Dermis microvascular lymphatic vessel endothelial cell (primary cell): ENCODE measurements at places on chromosomes 7 and 10.

DNA sequence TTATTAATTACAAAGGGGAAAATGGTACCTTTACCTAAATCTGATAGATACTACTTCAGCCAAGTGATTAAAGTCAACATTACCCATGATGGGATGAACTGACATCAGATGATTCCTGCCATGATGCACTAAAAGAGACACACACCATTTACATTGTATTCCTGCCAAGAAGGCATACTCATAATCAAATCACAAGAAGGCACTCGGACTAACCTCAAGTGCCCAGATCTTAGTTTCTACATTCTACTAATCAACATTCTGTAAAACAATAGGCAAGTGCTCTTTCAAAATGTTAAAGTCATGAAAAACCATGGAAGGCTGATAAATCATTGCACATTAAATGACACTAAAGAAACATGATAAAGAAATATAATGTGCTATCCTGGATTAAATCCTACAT is 44.4 kb downstream of the SLC35G1 start:
- no peak for DNase-seq

- DNase-seq: no peak
These were observed 27.0 kb downstream of the ITPRIP start for GRCh38 chr10:104311184-104311720.

- DNase-seq: peak; percentile 60
These were observed 266.0 kb downstream of the USP6NL start for GRCh38 chr10:11345224-11346054.

- no peak for DNase-seq
These were observed 1096.9 kb upstream of the POT1 start for GRCh38 chr7:126026421-126027088.

- no peak for DNase-seq
These were observed 237.3 kb downstream of the NSUN6 start for GRCh38 chr10:18414061-18414460.

DNA sequence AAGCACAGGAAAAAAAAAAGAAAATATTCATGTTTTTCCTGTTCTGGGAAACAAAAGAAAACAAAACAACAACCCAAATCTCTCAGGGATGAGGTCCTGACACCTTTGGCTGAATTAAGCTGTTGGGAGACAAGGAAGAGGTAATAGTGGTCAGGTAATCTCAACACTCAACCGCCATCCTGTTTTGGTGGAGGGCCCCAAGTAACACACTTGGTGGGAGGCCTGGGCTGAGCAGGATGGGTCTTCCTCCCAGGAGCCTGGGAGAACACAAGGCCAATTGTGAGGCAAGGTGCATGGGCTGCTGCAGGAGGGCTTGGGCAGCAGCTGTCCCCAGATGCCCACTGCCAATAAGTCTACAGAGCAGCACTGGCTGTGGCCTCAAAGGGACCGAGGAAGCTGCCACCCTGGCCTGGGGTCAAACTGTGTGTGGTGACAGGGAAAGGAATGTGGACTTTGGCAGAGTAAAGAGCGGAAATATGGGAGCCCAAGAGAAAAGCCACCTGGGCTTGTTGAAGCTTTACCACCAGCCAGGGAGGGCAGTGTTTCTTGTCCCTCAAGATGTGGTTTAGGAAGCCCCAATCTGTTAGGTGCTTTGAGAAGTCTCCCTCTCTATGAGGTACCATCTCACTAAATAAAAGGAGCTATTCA is 93.5 kb upstream of the SLC25A13 start:
- no peak for DNase-seq

- DNase-seq: no peak
These were observed 40.4 kb upstream of the STEAP4 start for GRCh38 chr7:88347090-88347489.

- no peak for DNase-seq
These were observed 106.3 kb upstream of the GDF10 start for GRCh38 chr10:47193666-47194065.

DNA sequence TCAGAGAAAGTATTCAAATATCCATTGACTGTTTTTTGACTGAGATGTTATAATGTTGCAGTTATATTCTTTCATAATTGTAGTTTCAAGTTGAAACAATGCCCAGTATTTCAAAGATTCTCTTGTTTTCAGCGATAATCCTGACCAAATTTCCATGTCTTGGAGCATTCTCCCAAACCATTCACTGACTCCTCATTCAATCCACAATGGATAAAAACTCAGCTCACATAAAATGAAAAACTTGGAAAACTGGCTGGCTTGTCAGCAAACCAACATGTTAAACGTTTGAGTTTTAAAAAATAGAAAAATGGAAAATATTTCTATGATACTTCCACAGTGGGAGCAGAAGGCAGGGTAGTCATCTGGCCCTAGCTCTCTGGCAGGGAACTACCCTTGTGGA is 184.4 kb downstream of the C7orf25 start:
- no peak for DNase-seq

DNA sequence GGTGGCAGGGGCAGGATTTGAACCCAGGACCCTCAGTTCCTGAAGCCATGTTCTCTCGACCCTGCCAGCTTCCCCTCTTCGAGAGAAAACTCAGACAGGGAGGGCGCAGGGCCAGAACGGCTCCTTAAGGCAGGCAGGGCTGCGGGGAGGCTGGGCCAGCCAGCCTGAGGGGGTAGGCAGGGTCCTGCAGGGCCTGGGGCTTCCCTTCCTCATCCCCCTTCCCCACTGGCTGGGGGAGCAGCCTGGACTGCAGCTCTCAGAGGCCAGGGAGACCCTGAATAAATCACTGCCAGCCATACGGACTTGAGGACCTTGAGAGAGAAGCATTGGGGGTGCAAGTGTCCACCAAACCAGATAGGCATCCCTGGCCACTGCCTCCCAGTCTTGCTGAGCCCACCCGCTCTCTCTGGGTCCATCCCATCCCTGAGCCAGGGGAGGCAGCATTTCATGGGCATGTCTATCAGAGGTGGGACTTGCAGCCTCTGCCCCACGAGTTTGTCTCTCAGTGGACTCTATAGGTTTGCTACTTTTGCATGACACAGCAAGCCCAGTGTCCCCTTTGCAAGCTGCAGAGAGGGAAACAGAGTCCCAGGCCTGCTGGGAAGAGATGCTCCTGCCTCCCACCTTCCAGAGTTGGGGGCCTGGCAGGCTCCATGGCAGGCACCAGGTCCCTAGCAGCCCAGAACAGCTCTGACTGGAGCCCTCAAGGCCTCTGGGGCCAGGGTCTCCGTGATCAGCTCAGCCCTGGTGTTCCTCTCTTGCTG is 70.9 kb downstream of the MYL10 start:
- DNase-seq: no peak

DNA sequence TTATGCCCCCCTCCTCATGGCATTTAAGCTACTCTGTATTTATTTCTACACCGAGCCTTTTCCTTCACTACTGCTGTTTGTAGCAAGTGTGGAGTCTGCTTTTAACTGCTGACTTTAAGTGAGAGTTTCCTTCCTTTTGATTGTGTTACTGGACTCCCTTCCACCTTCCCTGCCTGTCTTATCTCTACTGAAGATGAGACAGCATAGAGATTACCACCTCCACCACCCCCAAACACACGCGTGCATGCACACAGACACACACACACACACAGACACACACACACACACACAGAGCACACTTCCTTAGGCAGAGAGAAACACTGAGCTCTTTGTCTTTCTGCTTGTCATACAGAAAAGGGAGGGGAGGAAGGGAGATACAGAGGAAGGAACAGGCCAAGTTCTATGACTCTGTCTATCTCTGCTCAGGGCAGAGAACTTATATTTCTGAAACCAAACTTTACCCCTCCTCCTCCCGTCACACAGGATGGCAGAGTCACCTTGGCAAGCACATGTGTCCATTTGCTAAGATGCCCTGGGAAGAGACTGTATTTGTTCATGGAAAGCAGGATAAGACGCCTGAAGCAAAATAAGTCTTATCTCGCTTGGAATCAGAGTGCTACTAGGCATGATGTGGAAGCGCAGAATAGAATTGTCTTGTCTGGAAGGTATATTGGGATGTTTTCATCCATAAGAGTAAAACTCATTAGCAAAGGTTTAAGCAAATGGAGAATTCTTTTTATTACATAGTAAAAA is 81.8 kb upstream of the CAV2 start:
- DNase-seq: no peak

GRCh38 chr7:5309146-5309545 is 26.4 kb downstream of the SLC29A4 start:
- DNase-seq: no peak

DNA sequence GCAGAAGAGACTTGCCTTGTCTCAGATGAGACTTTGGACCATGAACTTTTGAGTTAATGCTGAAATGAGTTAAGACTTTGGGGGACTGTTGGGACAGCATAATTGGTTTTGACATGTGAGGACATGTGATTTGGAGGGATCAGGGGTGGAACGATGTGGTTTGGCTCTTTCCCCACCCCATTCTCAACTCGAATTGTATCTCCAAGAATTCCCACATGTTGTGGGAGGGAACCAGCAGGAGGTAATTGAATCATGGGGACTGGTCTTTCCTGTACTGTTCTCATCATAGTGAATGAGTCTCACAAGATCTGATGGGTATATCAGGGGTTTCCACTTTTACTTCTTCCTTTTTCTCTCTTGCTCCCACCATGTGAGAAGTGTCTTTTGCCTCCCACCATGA is 229.7 kb upstream of the KCND2 start:
- no peak for DNase-seq

- peak; percentile 99 for DNase-seq
These were observed 177.6 kb downstream of the GNAI1 start for GRCh38 chr7:80312139-80312661.

GRCh38 chr7:71285571-71286145 is 153.7 kb downstream of the GALNT17 start:
- no peak for DNase-seq

- DNase-seq: no peak
These were observed 151.6 kb downstream of the TMEM26 start for GRCh38 chr10:61301575-61301974.

GRCh38 chr10:99682752-99683151 is 23.4 kb downstream of the ENTPD7 start:
- DNase-seq: no peak

DNA sequence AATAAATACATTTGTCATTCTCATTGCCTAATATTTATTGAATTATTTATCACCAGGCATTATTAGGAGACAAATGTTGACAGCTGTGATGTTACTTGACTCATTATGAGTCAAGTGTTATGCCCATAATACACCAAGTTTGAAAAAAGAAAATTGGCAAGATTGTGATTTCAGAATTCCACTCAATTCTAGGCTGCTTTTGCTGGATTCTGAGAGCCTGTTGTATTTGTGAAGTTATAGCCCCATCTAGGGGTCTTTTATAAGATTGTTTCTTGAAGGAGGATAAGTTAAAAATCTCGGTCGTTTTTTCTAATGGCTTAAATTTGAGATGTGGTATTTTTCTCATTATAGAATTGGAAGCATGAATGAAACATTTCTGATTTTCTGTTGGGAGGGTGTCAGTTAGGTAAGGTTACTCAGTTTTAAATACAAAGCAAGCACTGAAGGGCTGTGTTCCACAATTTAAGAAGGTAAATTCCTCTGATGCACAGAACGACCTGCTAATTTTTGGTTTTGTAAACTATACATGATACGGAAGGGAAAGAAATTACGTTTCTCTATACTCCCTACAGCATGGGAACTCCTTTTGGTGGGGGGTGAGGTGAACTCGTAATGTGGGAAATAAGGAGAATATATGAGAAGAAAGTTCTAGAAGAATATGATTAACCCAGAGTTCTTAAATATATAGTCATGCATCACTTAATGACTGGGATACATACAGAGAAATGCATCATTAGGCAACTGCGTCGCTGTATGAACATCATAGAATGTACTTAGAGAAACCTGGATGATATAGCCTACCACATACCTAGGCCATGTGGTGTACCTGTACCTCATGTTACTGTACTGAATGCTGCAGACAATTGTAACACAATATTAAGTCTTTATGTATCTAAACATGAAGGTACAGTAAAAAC is 2.6 kb downstream of the STK31 start:
- peak; percentile 61 for DNase-seq

- peak; percentile 40 for DNase-seq
These were observed 55.1 kb downstream of the PDZD8 start for GRCh38 chr10:117320050-117320665.

GRCh38 chr7:141700296-141700847 is 1.6 kb downstream of the DENND11 start:
- DNase-seq: peak; percentile 14

DNA sequence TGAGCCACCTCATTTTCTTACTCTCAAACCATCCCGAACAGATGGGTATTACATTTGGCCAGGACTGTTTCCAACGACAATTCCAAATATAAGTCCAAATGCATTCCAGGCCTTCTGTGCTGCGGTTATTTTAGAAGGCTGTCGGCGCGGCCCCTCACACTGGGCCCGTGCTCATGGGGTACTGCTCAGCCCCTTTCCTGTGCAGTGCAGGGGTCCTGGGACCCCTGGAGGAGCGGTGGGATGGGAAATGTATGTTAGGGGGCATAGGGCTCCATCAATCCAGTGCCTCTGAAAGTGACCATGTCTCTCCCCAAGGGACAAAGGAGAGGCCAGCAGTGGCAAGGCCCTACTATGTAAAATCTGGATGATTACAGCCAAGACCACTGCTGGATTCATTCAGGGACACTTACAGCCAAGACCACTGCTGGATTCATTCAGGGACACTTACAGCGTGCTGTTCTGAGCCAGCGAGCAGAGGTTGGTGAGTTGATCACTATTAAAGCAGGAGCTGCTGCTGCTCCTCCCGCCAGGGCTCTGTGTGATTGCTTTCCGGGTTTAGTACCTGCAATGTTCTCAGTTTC is 66.3 kb downstream of the CHST15 start:
- no peak for DNase-seq

DNA sequence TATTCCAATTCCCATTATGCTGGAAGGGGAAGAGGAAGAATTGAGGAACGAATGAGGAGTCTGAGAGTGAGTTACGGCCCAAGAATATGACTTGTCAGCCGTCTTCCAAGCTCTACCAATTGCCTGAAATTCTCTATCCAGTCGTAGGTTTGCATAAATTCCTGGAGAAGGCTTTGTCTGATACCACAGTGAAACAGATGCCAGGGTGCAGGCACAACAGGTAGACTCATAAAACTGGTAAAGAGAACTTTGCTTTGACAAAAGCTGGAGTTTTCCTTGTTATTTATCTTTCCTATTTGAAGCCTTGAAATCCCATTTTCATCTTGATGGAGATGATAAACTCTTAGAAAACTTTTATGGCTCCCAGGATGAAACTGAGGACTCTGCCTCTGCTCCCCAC is 251.2 kb downstream of the KCNMA1 start:
- no peak for DNase-seq

GRCh38 chr7:111096997-111097396 is 6.1 kb downstream of the LRRN3 start:
- no peak for DNase-seq

DNA sequence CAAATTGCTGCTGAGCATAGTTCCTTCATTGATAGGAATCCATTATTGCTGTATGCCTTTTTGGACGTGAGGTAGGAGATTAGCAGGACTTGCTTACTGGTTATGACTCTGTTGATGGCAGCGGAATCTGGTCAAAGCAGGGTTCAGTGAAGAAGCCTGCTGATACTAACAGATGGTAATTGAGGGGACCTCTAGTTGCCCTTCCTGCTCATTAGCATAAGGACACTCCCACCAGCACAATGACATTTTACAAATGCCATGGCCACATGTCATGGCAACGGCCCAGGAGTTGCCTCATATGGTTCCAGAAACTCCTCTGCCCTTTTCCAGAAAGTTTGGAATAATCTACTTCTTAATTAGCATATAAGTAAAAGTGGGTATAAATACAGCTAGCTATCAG is 417.5 kb downstream of the CDC14C start:
- no peak for DNase-seq
